IPS DF 6.9 (cell line): ENCODE measurements at places on chromosomes 2 and 18.

GRCh38 chr18:44579745-44580144, 100.9 kb upstream of the SETBP1 start:
- no peaks in the 10 kb centered on the region for H3K4me1 ChIP-seq
- H3K4me3 ChIP-seq: no peak overlapping the region
- H3K27me3 ChIP-seq: no peaks in the 10 kb centered on the region
- no peak overlapping the region for H3K27ac ChIP-seq
- no peak for DNase-seq
- H3K36me3 ChIP-seq: no peaks in the 10 kb centered on the region

DNA sequence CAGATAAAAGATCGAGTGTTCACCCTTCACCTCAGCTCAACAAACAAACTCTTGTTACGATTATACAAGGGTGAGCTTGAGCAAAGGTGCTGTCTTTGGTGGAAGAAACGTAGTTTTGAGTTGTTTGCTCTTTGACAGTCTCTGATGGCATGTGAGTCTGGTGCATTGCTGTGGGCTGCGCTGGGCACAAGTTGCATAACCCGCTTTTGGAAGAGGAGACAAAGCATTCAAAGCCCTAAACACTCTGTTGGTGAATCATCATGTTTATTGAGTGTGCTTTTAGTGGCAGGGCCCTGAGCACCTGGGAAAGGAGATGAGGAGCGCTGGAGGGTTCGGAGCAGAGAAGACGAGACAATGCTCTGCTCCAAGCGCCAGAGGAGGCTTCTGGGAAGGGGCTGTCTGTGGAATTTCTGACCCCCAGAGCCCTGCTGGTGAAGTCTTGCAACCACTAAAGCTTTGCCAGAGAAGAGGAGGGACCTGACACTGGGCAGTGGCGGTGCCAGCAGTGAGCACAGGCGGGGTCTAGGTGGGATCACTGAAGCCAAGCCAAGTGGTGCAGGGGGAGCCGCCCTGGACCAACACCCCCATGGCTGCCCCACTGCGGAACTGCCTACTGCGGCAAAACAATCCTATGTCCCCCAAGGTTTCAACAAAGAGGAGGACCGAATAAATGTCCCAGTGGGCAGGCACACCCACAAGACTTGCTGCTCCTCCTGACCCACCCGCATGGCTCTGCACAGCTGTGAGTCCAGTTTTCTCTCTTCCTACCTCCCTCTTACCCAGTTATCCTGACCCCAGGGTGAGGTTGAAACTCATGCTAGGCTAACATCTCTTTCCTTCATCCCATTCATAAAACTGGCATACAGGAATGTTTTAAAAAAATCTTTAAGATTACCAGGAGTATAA, 64.0 kb downstream of the TNFRSF11A start:
- no peaks in the 10 kb centered on the region for H3K4me1 ChIP-seq
- no peaks in the 10 kb centered on the region for H3K36me3 ChIP-seq
- no peak for DNase-seq
- H3K27me3 ChIP-seq: no peaks in the 10 kb centered on the region
- no peak overlapping the region for H3K4me3 ChIP-seq

GRCh38 chr2:205633994-205634393, 48.3 kb upstream of the NRP2 start:
- H3K27me3 ChIP-seq: no peaks in the 10 kb centered on the region
- no peaks in the 10 kb centered on the region for H3K36me3 ChIP-seq
- H3K27ac ChIP-seq: no peak overlapping the region

GRCh38 chr2:172403881-172404468, 23.4 kb upstream of the ITGA6 start:
- no peaks in the 10 kb centered on the region for H3K4me1 ChIP-seq
- H3K27me3 ChIP-seq: no peaks in the 10 kb centered on the region; the same call in 1 of the 2 replicates
- no peak overlapping the region for H3K4me3 ChIP-seq
- no peaks in the 10 kb centered on the region for H3K36me3 ChIP-seq
- no peak for DNase-seq
- H3K27ac ChIP-seq: no peak overlapping the region

DNA sequence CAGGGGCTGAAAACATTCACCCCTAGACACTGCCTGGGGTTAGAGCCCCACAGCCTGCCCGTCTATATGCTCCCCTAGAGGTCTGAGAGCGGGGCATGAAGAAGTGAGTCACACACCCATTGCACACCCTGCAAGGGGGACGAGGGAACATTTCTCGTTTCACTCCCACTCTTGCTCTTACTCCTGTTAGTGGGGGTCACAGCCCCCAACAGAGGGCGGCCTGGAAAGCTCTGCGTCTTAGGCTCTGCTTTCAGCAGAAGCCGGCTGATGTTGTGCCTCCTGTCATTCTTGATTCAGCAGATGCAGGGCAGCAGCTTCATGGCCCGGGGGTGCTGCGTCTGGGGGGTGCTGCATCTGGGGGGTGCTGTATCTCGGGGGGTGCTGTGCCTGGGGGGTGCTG, 141.3 kb downstream of the ASB1 start:
- H3K27ac ChIP-seq: no peak overlapping the region
- no peak overlapping the region for H3K4me3 ChIP-seq
- H3K4me1 ChIP-seq: no peaks in the 10 kb centered on the region
- H3K27me3 ChIP-seq: no peaks in the 10 kb centered on the region

GRCh38 chr2:25724756-25725155, 51.4 kb upstream of the DTNB start:
- no peak overlapping the region for H3K4me3 ChIP-seq
- no peaks in the 10 kb centered on the region for H3K27me3 ChIP-seq
- no peaks in the 10 kb centered on the region for H3K36me3 ChIP-seq
- no peak for DNase-seq
- no peaks in the 10 kb centered on the region for H3K4me1 ChIP-seq
- H3K27ac ChIP-seq: no peak overlapping the region

DNA sequence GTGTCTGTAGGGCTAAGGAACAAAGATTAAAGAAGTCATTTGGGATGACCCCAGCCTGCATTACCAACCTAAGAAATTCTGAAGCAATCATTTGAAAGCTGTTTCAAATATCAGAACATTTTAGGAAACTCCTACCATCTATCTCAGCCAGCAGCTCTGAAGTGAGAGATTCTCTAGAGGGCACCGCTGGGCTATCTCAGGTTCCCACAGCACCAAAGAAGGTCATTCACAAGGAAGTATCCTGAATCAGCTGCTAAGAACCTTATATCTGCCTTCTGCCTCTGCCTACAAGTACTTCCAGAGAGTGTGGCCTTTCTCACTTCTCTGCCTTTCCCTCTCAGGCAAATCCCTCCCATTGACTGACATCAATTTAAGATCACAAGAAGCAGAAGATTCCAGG, 13.4 kb upstream of the EVA1A start:
- no peak overlapping the region for H3K27ac ChIP-seq
- H3K36me3 ChIP-seq: no peaks in the 10 kb centered on the region
- no peaks in the 10 kb centered on the region for H3K4me1 ChIP-seq
- H3K27me3 ChIP-seq: no peaks in the 10 kb centered on the region
- no peak for DNase-seq
- H3K4me3 ChIP-seq: no peak overlapping the region

DNA sequence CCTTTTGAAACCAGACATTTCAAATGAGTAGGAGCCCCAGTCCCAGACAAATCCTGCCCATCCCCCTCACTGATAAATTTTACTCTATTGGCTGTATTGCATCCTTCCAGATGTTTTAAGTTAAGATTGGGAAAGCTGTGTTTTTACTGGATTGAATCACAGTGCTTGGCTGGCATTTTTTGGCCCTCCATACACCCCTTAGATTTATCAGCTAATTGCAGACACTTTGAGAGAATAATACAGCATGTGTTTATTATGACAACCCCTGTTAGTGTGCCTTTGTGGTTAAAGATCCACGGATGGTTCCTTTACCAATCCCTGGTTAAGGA, 74.9 kb downstream of the ANTXR1 start:
- no peaks in the 10 kb centered on the region for H3K36me3 ChIP-seq
- no peak overlapping the region for H3K4me3 ChIP-seq
- no peaks in the 10 kb centered on the region; the same call in 1 of the 2 replicates for H3K4me1 ChIP-seq
- no peak for DNase-seq
- no peak overlapping the region for H3K27ac ChIP-seq
- no peaks in the 10 kb centered on the region for H3K27me3 ChIP-seq

- no peaks in the 10 kb centered on the region; the same call in 1 of the 2 replicates for H3K36me3 ChIP-seq
- no peaks in the 10 kb centered on the region for H3K27me3 ChIP-seq
- H3K4me3 ChIP-seq: no peak overlapping the region
- H3K27ac ChIP-seq: no peak overlapping the region
- peaks cover 1% of the 10 kb centered on the region; the same call in 1 of the 2 replicates for H3K4me1 ChIP-seq
Measured at GRCh38 chr18:49376046-49376445, 84.4 kb downstream of the DYM start.

DNA sequence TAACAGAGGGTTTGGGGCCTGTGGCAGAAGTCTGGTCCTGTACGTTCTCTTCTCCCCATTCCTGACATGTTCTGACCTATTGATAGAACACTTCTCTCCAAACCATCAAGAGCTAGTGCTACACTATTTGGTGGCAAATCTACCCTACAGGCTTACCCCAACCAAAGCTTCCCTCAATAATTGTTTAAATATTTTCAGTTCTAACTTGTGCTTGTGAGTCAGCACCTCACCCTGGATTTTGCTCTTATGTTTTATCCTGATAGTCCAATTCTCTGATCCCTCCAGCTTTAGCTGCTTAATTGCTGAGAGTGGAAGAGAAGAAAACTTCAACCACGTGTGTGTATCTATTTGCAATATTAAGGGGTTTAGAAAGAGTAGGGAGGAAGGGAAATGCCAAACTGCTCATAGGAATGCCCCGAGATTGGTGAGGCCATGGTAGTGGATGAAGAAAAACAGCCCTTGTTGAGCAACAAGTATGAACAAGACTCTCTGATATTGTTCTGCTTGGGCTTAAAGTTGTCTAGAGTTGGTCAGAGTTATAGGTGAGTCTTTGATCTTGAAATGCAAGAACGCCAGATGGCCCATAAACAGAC, 67.8 kb upstream of the PARD3B start:
- H3K4me1 ChIP-seq: no peaks in the 10 kb centered on the region
- no peak for DNase-seq
- no peaks in the 10 kb centered on the region for H3K36me3 ChIP-seq
- H3K27me3 ChIP-seq: no peaks in the 10 kb centered on the region
- no peak overlapping the region for H3K27ac ChIP-seq

GRCh38 chr18:69358212-69358895, 42.3 kb upstream of the DOK6 start:
- no peaks in the 10 kb centered on the region for H3K36me3 ChIP-seq
- no peak overlapping the region for H3K4me3 ChIP-seq
- H3K27me3 ChIP-seq: no peaks in the 10 kb centered on the region
- no peak overlapping the region for H3K27ac ChIP-seq
- H3K4me1 ChIP-seq: no peaks in the 10 kb centered on the region

- no peak for DNase-seq
- H3K4me1 ChIP-seq: peaks cover 4% of the 10 kb centered on the region
- H3K27me3 ChIP-seq: no peaks in the 10 kb centered on the region
- no peak overlapping the region for H3K4me3 ChIP-seq
- H3K27ac ChIP-seq: no peak overlapping the region
Measured at GRCh38 chr2:20220806-20221554, 4.0 kb downstream of the SDC1 start.

- no peak overlapping the region for H3K4me3 ChIP-seq
- no peaks in the 10 kb centered on the region for H3K27me3 ChIP-seq
- H3K27ac ChIP-seq: no peak overlapping the region
- no peak for DNase-seq
- H3K4me1 ChIP-seq: no peaks in the 10 kb centered on the region
Measured at GRCh38 chr2:229412686-229413085, 141.6 kb upstream of the PID1 start.

DNA sequence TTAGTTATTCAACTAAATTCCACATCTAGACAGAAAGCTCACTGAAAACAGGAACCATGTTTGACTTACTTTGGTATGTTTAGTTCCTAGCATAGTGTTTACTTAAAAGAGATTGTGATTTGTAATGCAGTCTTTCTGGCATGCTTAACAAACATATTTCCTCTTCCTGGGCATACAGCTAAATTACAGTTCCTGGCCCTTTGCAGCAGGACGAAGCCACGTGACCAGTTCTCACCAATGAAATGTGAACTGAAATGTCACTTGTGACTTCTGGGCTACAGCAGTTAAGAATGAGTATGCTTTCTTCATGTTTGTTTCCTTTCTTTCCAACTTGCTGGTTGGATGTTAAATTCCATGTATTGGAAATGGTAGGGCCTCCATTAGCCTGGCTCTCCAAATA, 330.5 kb downstream of the FIGN start:
- H3K27ac ChIP-seq: no peak overlapping the region
- H3K4me1 ChIP-seq: no peaks in the 10 kb centered on the region
- H3K4me3 ChIP-seq: no peak overlapping the region
- H3K27me3 ChIP-seq: no peaks in the 10 kb centered on the region

DNA sequence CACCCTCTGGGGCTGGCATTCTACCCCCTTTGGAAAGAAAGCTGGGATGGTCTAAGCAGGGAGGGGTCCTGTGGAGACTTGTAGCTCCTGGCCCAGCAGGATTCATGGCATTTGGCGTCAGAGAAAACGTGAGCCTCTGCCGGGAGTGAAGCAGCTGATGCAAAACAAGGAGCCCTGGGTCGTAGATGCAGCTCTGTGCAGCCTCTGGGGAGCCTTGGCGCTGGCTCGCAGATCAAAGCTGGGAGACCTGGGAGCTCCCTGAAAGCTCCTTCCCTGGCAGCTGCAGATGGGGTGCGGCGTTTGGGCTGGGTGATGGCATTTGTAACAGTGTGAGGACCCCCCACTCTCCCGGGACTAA, 148.3 kb downstream of the KLHL29 start:
- no peaks in the 10 kb centered on the region for H3K36me3 ChIP-seq
- H3K4me1 ChIP-seq: 0 out of 2 replicates have a peak, but pooled peaks cover 6% of the 10 kb centered on the region
- H3K4me3 ChIP-seq: no peak overlapping the region
- no peak overlapping the region for H3K27ac ChIP-seq

DNA sequence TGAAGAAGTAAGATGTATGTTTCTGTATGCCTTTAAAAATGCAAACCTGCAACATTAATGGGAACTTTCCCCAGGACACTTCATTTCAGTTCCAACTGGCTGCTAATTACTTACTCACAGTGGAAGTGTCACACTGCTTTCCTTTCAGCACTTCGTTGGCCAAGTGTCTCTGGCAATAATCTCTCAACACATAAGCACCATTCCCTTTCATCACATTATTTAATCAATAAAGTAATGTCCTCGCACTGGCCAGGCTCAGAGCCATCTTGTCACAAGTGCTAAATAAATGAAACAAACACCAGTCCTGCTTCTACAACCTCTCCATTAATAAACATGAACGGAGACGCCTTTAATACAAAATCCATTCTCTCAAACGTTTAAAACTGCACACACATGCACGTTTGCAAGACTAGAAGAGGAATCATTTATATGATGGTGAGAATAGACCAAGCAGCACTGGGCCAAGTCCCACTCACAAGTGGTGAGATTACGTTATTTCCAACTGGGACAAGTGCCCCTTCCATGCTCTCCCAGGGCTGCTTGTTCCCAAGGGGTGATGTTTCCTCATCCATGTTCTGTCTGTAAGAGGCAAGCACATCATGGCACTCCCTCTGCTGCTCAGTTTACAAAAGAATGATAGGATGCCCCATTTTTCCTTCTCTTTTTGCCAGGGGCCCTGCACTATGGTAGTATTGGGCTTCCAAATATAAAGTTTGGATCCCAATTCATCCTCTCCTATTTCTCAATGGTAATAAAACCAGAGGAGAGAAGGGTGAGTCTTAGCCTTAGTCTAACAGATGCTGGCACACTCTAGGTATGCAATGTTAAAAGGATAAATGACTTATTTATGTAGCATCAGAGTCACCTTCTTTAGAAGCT, 56.8 kb upstream of the ETAA1 start:
- peak; percentile 85 for DNase-seq
- H3K4me1 ChIP-seq: peaks cover 2% of the 10 kb centered on the region; the same call in 1 of the 2 replicates
- H3K4me3 ChIP-seq: no peak overlapping the region
- H3K27ac ChIP-seq: no peak overlapping the region

GRCh38 chr2:158042245-158042644, 59.4 kb upstream of the UPP2 start:
- no peak for DNase-seq
- H3K27me3 ChIP-seq: no peaks in the 10 kb centered on the region
- H3K4me1 ChIP-seq: no peaks in the 10 kb centered on the region
- no peaks in the 10 kb centered on the region for H3K36me3 ChIP-seq
- H3K27ac ChIP-seq: no peak overlapping the region
